Left renal pelvis (tissue), 4 donors: ENCODE measurements at places on chromosomes 6 and 20.

- no peak for DNase-seq
These were observed 11.9 kb upstream of the STK38 start for GRCh38 chr6:36559011-36559793.

DNA sequence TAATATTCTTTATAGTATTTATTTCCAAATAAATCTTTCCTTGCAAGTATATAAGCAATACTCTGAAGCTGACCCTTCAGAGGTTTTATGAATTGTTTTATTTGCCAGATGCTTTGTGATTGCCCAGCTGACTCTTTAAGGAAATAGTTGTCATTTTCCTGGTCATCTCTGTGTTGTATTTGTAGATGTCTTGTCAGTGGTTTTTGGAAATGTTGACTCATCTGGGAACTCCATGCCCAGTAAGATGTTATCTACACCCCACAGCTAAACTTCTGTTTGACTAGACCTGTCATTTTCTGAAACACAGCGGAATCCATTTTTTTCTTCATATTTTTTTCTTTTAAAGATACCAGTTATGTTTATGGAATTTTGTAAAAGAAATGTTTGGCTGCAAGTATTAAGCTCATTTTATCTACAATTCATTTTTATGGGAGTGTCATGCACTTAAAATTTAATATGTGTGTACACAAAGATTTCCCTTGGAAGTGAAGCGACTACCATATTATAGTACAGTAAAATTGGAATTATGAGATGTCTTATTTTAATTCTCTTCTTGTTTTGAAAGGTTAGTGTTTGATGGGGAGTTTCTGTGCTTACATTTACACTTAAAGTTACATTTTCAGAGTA lies 491.0 kb downstream of the NKAIN2 start:
- no peak for DNase-seq

- DNase-seq, result no peak
These were observed 1287.2 kb upstream of the CITED2 start for GRCh38 chr6:140661691-140662090.

- peak; percentile 10 for DNase-seq
These were observed 182.6 kb downstream of the RNGTT start for GRCh38 chr6:88780714-88781389.

DNA sequence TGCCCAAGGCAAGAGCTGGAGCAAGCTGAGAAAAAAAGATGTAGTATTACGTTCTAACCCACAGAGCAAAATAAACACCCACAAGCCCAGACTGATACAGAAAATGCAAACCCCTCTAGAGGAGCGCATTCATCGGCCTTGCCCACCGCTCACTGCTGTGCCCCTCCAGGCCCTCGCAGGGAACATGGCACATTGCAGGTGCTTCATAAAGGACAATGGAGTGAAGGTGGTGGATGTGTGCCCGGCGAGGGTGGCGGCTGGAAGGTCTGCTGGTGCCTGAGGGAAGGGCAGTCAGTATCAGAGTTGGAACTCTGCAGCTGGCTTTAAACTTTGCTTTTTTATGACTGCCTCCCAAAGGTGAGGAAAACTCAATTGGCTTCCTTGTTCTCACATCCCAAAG lies 18.5 kb upstream of the IRF4 start:
- no peak for DNase-seq

DNA sequence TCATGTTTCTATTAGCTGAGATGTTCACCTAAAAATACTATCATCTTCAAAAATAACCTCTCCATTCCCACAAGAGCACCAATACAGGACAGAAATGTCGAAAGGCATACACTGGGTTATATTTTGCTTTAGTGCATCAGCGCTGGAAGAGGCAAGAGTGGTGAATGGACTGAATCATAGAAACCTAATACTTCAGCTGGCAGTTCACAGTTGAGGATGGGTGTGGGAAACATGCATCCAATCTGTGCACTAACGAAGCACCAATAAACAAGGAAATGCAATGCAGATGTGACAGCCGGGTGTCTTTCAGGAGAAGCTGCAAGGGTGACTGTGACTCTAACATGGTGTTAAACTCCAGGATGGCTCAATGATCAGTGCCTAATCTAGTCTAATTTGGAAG lies 365.8 kb downstream of the ESR1 start:
- no peak for DNase-seq

- DNase-seq, result no peak
These were observed 81.7 kb downstream of the QKI start for GRCh38 chr6:163496205-163496604.
